ENCODE measurements at places on chromosomes 6 and 20.

DNA sequence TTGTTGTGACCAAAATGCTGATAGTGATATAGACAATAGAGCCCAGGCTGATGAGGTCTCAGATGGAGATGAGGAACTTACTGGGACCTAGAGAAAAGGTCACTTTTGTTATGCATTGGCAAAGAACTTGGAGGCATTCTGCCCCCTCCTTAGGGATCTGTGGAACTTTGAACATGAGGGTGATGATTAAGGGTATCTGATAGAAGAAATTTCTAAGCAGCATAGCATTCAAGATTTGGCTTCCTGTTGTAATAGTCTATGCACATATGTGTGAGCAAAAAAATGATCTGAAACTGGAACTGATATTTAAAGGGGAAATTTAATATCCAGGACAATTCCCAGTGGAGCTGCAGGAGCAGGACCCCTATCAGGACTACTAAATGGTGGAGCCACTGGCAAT lies 17.1 kb downstream of the HLA-A start:
- no peak for DNase-seq

- DNase-seq = no peak
Measured at GRCh38 chr20:19003366-19004336, 190.1 kb downstream of the SCP2D1 start.

GRCh38 chr6:62978920-62979319 lies 232.3 kb upstream of the FKBP1C start:
- no peak for DNase-seq

- no peak for DNase-seq
Measured at GRCh38 chr6:46651006-46651405, 1.6 kb downstream of the CYP39A1 start.

DNA sequence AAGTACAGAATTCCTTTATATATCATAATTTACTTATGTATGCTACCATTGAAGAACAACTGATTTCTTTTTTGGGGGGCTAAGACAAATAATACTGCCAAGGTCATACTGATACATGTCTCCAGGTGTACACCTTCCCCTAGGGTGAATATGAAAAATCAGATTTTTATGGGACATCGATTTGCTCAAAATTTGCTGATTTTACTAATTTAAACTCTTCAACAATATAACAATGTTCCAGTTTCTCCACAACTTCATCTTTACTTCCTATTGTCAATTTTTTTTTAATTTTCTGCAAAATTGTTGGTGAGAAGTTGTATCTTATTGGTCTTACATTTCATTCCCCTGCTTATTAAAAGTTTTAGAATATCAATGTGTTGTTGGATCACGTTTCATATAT lies 495.4 kb upstream of the MANEA start:
- no peak for DNase-seq

DNA sequence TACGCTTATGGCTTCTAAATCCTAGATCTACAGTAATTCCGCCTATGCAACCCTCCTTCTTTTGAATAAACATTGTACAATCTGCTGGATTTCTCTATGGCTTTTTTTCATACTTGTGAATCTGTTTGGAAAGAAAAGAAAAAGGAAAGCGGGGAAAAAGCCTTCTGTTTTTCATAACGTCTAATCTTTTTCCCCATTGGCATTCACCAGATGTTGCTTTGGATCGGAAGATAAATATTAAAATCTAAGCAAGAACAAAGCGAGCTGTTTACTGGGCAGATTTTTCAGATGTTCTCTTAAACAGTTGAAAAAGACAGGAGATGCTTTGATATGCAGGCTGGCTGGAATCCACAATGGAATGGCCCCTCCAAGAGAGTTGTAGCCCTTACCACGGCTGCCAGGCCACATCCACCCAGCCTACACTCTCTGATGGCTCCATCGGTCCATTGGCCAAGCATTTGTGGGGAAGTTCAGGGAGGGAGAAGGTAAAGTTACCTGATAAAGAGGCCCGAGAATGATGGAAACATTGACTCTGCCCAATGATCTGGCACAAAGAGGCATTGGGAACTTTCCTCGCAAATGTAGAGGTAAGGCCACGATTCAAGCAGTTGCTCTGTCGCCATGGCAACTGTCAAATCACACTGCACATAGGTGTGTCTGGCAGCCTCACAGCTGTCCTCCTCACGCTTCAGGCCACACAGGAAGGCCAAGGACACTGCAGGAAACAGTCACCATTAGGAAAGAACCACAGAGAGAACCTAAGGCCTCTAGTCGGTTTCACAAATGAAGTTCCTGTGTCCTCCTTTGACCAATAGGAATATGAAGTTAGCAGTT lies 70.3 kb downstream of the PKHD1 start:
- DNase-seq = no peak

DNA sequence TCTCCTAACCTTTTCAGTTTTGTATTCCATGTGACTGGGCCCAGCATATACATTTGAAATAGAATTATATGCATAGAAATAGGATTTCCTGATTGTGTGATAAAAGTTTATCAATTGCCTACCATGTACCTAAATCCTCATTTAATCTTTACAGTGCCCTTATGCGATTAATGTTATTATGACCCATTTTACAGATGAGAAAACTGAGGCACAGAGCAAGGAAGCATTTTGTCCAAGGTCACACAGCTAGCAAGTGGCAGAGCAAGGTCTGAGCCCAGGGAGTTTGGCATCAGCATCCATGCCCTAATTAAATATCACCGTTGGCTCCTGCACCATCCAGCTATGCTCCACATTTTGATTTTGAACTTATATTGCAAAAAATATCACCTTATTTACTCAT lies 28.2 kb upstream of the PAX1 start:
- DNase-seq = no peak

- DNase-seq = no peak
Measured at GRCh38 chr20:8997701-8998117, 71.2 kb upstream of the PLCB4 start.

DNA sequence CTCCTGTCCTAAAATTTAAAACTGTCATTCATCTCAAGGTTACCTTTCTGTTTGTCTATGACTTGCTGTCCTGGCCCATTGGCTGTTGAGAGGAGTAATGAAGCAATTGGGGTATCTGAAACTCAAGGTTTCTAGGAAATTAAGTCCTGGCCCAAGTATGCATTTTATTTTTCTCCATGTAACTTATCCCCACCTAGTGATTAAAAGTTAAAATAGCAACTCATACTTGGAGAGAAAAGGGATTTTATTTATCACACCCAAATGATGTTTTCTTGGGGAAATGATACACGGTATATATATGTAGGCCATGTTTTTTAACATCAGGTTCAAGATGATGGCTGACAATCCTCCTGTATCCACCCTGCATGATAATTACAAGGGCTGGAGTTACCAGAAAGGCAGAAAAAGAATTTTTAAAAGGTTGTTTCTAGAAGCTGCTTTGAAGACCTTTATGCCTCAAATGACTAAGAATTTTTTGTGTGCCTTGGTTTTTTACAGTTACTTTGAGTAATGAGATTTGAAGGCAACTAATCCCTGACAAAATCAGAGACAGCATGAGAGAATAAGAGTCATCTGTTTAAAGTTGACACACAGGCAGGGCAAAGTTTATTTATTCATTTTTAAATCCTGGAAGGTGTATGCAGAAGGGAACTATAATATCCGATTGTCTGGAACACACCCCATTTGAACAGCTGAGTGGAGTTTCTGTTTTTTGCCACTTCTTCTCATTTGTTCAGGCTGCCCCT lies 28.9 kb upstream of the C6orf58 start:
- no peak for DNase-seq

- DNase-seq = no peak
Measured at GRCh38 chr6:122713138-122713537, 66.4 kb upstream of the FABP7 start.

DNA sequence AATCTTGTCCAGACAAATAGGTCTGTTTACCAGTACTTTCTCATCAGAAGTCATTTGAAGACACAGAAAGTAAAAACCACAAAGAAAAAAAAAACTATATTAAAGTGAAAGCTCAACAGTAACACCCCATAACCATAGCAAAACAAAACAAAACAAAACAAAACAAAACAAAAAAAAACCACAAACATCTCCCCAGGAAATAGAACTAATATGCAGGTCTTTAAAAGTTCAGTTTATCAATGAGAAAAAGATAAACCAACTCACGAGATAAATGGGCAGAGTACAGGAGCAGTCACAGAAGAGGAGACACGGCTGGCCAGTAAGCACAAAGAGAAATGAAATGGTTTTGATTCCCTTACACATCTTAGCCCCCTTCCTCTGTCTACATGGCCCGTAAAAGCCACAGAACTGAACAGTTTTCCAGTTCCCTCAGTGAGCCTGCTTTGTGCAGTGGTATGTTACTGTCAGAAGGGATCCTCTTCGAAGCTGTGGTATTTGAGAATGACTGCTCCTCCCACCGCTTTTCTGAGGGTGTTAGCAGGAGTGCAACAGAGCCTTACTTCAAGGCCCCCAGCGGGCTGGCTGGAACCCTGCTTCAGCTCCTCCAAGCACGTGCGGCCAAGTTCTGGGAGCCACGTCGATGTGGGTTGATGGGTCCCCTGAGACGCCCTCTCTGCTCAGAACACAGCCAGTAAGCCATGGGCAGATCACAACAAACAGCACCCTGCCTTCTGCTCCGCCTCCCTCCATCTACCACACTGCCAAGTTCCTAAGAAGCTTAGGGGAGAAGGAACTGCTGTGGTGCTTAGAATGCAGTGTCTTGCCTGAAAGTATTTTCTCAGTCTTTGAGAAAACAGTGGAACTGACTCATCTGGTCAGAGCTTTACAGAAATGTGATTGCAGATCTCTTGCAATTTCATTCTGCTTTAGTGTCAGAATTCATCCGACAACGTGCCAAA lies 14.0 kb downstream of the UST start:
- DNase-seq = peak; percentile 37

GRCh38 chr6:31490115-31490873 lies 7.7 kb upstream of the MICB start:
- DNase-seq = no peak

DNA sequence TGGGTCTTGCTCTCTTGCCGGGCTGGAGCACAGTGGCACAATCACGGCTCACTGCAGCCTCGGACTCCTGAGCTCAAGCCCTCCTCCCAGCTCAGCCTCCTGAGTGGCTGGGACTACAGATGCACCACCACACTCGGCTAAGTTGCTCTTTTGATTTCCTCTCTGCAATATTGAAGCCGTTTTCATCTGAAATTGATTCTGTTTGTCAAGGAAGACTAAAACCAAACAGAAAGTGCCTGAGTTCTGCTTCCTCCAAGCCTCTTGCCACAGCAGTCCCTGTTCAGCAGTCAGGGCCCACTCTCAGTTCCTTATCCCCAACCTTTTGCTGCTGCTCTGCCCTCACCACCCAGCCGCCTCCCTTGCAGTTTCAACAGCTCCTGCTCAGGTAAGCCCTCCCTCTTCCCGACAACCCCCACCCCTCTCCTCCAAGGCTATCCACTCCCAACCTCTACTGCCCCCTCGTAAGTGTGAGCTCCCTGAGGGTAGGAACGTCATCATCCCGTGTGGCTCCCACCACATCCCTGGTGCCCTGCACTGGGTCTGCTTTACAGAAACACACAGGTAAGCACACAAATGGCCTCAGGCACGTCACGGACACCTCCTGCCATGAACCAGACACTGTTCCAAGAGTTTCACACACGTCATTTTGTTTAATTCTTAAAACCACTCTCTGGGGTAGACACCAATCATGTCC lies 70.7 kb upstream of the TAB2 start:
- peak; percentile 36 for DNase-seq

DNA sequence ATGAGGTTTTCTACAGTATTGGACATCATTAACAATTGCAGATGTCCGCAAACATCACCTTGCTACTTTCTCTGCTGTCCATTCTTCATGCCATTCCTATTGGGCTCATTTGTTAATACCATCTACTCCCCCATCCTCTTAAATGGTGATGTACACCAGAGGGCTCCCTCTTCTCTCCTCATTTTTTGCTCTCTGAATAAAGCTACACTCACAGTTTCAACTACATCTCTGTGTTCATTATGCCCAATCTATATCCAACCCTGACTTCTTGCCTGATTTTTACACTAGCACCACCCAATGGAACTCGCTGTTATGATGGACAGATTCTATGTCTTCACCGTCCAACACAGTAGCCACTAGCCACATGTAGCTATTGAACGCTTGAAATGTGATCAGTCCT lies 288.1 kb upstream of the ID4 start:
- DNase-seq = no peak

GRCh38 chr6:167244064-167244960 lies 46.8 kb upstream of the UNC93A start:
- no peak for DNase-seq

GRCh38 chr6:16316741-16317251 lies 78.4 kb downstream of the GMPR start:
- DNase-seq = peak; percentile 53

DNA sequence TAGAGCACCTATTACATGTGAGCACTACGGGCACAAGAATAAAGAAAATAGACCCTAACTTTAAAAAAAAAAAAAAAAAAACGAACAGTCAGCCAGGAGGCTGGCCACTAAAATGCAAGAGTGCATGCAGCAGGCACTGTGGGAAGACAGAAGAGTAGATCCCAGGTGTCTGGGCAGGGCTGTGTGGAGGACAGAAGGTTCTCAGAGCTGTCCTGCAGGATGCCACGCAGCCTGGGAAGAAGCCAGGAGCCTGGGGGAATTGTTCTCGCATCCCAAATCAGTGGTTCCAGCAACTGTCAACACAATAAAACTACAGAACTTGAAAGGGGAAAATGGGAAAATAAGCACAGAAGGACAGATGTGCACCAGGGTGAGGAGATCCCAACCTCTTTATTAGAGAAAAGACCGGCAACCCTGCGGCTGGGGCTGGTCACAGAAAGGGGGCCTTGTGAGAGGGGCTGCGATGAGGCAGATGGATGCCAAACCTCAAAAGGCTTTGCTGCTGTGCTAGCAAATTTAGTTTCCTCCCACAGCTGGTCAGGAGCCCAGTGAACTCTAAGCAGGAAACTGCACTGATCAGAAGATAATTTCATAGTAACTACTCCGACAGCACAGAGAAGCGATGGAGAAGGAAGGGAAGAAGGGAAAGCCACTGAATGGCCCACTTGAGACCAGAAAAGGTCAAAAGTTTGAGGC lies 30.9 kb downstream of the MAP3K5 start:
- DNase-seq = no peak

GRCh38 chr20:52190437-52191131 lies 995 bp downstream of the ZFP64 start:
- DNase-seq = peak; percentile 68

DNA sequence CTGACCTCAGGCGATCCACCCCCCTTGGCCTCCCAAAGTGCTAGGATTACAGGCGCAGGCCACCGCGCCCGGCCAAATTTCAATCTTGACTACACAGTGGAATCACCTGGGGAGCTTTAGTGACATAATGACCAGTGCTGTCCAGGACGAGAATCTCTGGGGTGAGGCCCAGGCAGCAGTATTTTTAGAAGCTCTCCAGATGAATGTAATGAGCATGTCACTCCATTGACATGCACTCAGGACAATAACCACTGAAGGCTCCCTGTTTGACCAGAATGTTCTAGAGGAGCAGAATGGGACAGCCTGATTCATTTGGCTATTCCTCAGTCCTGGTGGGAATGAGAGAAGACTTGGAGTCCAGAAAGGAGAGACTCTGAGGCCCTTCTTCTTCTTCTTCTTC lies 39.2 kb downstream of the SRSF3 start:
- DNase-seq = no peak

- DNase-seq = no peak
Measured at GRCh38 chr20:47489448-47489872, 12.2 kb upstream of the NCOA3 start.

- no peak for DNase-seq
Measured at GRCh38 chr20:42792052-42792451, 397.7 kb downstream of the PTPRT start.

All from GM13977 (cell line).